ENCODE measurements at places on chromosomes 7 and 10.

GRCh38 chr10:60908031-60908430 is 36.0 kb downstream of the RHOBTB1 start:
- DNase-seq = no peak

DNA sequence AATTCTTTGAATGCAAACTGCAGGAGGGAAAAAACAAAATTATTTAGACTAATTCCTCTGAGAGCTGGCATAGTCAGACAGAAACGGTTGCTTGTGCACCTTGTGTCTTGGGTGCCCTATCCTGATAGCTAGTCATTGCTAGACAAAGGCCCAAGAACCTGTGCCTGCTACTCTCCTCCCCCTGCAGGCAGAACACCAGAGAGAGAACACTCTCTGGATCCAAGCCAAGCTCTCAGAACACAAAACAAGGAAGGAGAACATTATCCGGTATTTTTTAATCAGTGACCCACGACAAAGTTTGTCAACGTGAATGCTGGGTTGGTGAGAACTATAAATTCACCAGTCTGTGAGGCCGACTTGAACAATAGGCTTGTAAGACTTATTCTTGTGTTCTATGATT is 18.8 kb upstream of the PPP1R9A start:
- peak; percentile 43 for DNase-seq

- DNase-seq = no peak
Observed at GRCh38 chr7:157528785-157529341, 192.1 kb downstream of the DNAJB6 start.

DNA sequence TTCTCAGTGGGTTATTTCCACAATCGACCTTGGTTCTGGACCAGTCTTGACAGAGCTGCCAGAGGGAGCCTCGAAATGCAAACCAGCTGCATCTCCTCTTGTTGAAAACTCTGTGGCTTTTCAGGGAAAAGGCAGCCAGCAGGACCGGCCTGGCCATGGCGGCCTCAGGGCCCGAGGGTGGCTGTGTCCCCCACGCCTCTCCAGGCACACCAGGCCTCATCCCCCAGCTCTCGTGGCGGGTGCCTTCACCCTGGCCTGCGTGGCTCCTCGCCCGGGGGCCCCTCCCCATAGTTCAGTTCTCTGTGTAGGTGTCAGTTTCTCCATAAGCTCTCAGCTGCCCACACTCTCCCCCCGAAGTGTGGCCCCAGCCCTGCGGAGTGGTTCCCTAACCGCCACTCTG is 63.5 kb downstream of the MGMT start:
- DNase-seq = no peak

All from HEK293T (cell line).